ENCODE measurements at places on chromosomes 5 and 9.

DNA sequence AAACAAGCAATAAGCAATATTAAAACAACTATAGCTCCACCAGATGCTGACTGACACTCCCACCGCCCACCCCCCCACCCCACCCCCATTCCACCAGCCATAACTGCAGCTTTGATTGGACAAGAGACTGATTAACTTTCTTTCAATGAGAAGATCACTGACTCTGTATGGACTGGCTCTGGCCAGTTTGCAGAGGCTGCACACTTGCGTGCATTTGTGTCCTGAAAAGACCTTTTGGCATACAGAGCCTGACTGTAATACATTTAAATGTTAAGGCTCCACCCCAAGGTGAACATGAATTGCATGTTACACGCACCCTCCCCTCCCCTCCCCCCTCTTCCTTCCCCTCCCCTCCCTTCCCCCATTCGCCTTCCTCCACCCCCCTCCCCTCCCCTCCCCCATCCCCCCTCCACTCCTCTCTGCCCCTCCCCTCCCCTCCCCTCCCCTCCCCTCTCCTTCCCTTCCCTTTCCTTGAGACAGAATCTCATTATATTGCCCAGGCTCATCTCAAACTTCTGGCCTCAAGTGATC, 31.1 kb downstream of the FGD3 start:
- DNase-seq = no peak

DNA sequence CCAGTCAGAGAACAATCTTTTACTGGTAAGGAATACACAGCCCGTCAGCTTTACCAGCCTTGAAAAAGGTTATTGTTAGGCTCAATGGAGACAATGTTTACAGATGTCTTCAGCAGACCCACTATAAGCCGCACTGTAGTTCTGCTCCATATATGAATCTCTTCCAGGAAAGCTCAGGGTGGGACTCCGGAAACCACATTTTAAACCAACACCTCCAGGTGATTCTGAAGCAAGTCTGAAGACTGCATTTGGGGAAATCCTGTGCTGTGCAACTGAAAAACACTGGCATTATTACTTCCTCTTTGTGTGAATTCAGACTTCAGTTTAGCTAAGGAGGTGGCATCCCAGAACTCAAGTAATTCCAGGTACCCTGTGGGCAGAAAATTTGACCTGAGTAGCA, 3.5 kb downstream of the GZMK start:
- DNase-seq = no peak

DNA sequence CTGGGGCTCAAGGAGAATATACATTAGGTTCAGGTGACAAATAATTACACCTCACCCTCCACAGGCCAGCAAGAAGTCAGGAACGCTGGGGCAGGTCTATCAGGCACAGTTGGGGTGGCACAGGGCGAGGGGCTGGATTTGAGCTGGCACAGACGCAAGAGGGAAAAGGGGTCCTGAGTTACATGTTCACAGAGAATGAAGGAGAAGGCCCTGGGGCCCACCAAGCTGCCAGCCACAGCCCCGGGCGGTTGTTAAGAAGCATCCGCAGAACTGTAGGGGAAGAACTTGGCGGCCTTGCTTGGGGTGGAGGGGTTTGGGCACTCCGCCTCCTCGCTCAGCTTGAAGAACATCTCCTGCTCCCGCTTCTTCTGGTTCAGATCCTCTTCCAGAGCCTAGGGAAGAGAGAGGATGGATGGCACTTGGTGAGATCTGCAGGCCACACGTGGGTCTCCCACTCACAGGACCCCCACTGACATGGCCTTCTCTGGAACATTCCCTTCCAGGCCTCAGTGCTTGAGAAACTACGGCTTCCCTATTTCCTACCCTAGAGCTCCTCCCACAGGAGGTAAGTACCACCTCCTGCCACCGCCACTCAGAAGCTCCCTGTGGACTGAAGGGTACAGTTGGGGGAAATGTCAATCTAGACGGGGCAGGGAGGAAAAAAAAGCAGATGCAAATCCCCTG, 38.3 kb upstream of the FBXW11 start:
- DNase-seq = no peak

DNA sequence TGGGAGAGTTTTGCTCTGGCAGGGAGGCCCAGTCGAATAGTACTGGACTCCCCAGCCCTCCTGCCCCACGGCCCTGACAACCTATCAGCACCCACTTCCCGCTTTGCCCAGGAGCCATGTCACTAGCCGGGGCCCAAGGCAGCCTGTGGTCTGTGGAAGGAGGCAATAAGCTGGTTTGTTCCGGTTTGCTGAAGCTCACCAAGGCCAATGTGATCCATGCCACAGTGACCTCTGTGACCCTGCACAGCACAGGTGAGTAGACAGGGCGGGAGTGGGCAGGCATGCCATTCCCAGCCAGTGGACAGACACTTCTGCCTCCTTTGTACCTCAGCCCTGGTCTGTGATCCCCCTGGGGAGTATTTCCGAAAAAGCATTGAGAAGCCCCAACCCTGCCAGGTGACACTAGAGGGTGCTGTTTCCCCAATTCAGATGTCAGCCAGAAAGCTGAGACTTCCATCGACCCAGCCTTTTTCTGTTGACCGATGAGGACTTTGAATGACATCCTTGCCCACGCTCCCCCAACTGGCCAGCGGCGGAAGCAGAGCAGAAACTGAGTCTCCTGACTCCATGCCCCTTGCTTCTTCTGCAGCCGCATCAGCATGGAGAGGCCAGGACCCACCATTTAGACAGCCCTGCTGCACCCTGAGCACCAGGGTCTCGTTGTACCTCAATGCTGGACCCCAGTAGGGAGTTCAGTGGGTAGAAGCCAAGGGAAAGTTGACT, 9.6 kb downstream of the PCYOX1L start:
- DNase-seq = peak; percentile 86

- no peak for DNase-seq
Observed at GRCh38 chr5:119570910-119571309, 58.4 kb upstream of the FAM170A start.

DNA sequence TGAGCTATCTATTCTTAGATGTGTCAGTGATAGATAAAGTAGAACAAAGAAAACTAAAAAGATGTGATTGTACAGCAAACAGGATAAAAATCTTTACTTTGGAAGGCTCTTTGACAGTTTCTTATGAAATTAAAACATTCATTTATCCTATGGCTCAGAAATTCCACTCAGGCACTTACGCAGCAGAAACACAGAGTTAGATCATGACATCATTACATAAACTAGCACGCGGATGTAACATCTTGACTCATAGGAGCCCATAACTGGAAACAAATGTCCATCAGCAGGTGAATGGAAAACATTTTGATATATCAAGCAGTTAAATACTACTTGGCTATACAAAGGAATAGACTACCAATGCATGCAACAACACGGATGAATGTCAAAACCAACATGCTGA, 45.3 kb downstream of the ICE1 start:
- no peak for DNase-seq

- no peak for DNase-seq
Observed at GRCh38 chr5:162227075-162227474, 159.5 kb downstream of the GABRG2 start.

- DNase-seq = no peak
Observed at GRCh38 chr5:168869615-168870227, 290.6 kb upstream of the PANK3 start.

GRCh38 chr9:132458432-132458831, 48.4 kb downstream of the CFAP77 start:
- no peak for DNase-seq

DNA sequence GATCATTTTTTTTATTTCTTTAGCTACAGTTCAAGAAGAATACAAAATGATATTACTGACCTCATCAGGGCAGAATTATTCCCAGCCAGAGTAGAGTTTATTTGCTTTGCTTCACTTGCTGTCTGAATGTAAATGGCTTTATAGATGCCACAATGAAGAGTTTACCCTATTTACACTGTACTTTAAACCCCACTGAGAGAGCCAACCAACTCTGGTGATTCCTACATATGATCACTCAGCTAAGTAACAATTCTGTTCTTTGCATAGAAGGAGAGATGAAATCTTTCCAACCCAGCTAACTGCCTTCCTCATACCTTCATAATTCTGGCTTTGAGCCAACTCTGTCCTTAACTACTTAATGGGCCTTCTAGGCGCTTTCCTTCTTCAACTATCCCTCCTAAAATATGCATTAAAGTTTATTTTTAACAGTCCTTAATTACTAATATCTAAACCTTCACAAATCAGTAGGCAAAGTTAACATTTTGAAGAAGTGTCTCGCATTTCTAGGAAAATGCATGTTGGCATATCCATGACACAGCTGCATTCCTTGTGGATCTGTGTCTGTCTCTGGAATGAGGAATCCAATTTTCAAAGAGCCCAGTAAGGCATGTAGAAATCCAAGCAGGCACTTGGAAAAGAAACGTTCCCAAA, 284.8 kb upstream of the GRAMD2B start:
- no peak for DNase-seq

DNA sequence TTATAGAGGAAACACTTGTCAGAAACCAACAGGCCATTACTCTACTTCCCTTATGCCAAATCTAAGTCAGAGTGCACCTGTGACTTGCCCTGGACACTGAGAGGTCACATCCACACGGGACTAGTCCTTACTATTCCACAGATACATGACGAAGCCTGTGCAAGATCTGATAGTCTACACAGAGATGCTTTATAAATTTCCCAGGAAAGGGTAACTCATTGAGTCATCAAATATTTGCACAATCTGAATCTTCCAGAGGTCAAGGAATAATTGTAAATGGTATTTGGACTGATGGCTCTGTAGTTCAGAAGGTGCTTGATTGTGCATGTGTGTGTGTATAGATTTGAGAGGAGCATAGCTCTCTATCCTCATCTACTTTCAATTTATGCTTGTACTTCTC, 55.2 kb upstream of the JAK2 start:
- no peak for DNase-seq

DNA sequence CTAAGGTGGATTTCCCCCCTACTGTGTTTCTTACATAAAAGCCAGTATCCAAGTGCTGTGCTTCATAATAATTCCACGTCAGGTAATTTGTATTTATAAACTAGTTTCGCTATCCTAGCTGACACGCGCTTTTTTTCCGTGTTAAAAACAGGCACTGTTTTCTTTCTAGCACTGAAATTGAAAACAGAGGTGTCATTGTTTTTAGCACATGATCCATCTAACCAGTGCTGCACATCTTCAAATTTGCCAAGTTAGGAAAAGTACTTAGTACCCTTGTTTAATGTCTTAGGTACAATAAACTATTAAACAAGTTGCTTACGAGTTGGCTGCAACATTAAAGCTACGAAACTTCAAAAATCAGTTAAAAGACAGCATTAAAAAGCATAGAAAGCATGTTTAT, 49.9 kb downstream of the JMY start:
- no peak for DNase-seq

GRCh38 chr5:164680216-164680615, 1174.8 kb downstream of the MAT2B start:
- DNase-seq = no peak

DNA sequence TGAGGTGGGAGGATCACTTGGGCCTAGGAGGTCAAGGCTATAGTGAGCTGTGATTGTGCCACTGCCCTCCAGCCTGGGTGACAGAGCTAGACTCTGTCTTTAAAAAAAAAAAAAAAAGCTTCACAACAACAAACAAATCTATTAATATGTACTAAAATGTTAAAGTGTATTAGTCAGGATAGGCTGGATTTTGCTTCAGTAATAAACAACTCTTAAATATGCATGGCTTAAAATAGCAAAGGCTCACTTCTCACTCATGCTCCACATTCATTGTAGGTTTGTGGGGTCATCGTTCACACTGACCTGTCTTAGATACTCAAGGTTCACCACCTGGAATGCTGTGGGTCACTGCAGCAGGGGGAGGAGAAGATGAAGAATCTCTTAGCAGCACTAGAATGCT, 33.8 kb upstream of the COL15A1 start:
- no peak for DNase-seq

- DNase-seq = no peak
Observed at GRCh38 chr9:18477121-18477660, 3.2 kb downstream of the ADAMTSL1 start.

DNA sequence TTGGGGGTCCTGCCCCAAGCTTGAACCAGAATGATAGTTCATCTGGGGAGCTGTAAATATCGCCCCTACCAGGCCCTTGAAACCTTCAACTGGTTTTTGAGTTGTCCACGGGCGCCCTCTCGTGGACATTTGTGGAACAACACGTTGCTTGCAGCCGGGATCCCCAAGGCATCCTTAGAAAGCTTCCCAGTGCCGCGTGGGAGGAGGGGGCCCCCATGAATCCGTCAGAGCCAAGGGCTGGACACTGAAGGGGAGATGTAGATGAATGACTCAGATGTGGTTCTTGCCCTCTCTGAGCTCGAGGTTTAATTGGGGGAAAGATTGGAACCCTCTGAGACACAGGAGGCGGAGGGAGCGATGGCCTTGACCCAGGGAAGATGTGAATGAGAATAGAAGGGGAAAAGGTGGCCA, 31.8 kb upstream of the ORM1 start:
- DNase-seq = peak; percentile 76

DNA sequence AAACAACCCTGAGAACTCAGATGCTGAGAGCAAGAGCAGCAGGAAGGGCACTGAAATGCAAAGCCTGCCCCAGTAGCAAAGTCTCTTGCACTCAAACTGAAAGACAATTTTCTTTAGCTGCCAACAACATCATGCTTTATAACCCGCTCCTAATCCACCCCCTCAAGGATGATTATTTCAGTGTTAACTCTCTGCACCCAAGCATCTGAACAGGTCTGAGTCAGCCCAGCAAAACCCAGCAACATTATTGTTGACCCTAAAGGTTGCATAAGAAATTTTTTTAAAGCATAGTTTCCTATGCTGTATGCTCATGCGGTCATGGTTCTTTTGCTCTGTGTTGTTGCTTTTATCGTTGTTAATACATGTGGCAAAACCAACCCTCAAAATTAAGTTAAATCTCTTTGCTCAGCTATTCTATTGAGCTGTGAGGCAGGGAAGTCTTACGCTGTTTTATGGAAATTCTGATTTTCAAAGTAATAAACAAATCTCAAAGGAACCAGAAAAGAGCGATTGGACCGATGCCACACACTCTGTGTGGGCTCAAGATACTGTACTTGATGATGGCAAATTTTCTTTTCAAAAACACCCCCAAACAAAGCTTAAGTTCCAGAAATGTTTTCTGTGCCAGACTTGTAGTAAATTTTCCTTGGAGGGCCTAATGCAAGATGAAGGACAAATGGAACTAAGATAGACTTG, 440.6 kb upstream of the MPDZ start:
- no peak for DNase-seq
